ENCODE measurements at places on chromosomes 11 and 22.

- no peaks in the 10 kb centered on the region for H3K36me3 ChIP-seq
- peaks cover 6% of the 10 kb centered on the region for H3K4me1 ChIP-seq
- peaks cover 32% of the 10 kb centered on the region for H3K27me3 ChIP-seq
These were observed 2.8 kb downstream of the HMOX1 start for GRCh38 chr22:35383679-35384071.

- H3K36me3 ChIP-seq, result no peaks in the 10 kb centered on the region
- H3K4me1 ChIP-seq, result no peaks in the 10 kb centered on the region
- no peak overlapping the region for H3K4me3 ChIP-seq
- H3K27ac ChIP-seq, result no peak overlapping the region
These were observed 21.4 kb upstream of the DKK3 start for GRCh38 chr11:12029738-12030363.

- H3K36me3 ChIP-seq, result no peaks in the 10 kb centered on the region
- no peak overlapping the region for H3K4me3 ChIP-seq
- no peak for DNase-seq
- peaks cover 12% of the 10 kb centered on the region for H3K4me1 ChIP-seq
- H3K27me3 ChIP-seq, result peaks cover 12% of the 10 kb centered on the region
- no peak overlapping the region for H3K27ac ChIP-seq
These were observed 38.1 kb upstream of the ARL14EP start for GRCh38 chr11:30284836-30285235.

DNA sequence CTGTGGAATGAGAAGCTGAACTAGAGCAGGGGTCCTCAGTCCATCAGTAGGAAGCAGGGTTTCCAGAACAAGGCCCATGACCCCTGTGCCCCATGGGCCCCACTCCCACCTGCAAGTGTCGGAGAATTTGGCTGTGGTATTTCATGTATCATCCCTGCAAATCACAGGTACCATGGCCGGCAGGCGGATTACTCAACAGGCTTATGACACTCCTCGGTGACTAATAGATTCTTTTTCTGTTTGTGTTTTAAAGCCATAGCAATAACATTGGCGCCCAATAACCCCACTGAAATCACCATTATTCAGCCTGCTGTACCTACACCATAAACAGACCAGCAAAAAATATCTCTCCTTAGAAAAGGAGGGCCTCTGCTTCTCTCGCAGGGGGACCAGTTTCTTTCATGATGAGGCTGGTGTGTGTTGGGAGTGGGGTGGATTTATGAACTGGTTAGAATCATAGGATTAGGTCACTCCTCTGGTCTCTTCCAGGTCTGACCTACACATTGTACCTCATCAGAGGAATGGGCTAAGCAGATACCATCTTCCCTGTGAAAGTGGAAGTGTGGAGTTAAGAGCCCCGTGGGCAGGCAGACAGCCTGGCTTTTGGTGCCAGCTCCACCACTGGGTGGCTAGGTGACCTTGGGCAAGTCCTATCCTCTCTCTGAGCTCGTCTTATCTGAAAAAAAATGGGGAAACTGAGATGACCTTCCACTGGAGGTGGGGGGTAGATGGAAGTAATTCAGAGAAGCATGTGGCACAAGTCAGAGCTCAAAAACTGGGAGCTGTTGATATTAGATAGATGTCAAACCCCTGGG is 60.2 kb upstream of the WNT11 start:
- no peaks in the 10 kb centered on the region for H3K36me3 ChIP-seq
- no peak overlapping the region for H3K27ac ChIP-seq
- H3K27me3 ChIP-seq, result peaks cover 7% of the 10 kb centered on the region

GRCh38 chr11:42319921-42320320 is 860.5 kb upstream of the LRRC4C start:
- H3K27me3 ChIP-seq, result no peaks in the 10 kb centered on the region
- no peaks in the 10 kb centered on the region for H3K4me1 ChIP-seq
- no peak overlapping the region for H3K27ac ChIP-seq
- no peak overlapping the region for H3K4me3 ChIP-seq
- H3K36me3 ChIP-seq, result no peaks in the 10 kb centered on the region
- no peak for DNase-seq

DNA sequence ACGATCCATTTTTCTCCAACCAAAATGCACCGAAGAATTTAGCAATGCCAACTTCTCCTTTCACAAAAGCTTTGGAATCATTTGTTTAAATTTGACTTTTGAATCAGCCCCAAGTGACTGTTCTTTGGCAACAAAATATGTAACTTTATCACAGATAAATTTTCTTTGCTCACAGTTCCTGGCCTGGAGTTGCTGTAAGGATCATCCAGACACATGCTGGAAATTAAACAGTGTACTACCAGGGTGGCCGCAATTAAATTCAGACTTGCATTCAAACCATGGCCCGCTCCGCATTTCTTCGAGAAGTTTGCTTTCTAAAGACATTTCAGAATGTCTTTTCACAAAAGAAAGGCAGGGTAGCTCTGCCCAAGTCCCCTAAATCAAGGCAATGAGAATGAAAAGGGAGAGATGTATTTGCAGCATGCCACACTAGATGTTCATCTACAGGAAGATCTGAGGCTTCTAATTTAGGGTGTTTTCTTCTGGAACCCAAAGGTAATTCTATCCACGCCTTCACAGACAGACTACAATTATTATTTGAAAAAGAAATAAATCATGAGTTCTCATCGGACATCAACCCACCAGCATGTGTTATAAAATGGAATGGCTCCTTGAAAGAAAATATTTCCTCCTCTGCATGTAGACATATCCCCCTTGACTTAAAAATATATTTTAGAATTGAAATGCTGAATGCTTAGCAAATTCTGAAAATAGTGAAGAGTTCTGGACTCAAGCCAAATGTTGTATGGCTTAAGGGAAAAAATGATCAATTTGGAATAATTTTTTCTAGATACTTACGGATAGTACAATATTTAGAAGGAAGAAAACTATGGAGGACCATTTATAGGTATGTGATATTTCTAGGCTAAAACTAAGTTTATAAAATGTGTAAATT is 189.7 kb upstream of the BLID start:
- no peaks in the 10 kb centered on the region for H3K36me3 ChIP-seq
- no peak overlapping the region for H3K4me3 ChIP-seq
- H3K4me1 ChIP-seq, result no peaks in the 10 kb centered on the region
- DNase-seq, result no peak

DNA sequence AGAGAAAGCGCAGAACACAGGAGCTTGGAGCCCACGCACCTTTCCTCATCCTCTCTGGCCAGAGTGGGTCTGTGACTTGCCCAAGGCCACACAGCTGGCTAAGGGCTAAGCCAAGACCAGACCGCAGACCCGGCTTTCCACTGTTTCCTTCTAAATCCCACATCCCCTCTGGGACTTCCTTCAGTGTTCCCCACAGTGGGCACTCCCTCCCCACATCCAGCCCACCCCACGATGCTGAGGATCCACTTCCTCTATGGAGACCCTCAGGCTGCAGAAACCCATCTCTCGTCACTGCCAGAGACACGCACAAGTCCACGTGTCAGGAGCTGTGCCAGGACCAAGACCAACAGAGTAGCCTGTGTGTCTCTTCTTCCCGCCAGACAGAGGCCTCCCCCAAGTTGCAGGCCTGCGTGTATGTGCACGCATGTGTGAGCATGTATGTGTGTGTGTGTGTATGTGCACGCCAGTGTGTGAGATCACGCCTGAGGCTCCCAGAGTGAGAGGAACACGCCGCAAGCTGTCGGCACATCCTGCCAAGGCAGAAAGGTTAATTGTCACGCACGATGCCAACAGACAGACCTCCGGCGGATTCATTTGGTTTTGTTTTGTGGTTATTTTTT is 21.6 kb downstream of the PDGFB start:
- no peaks in the 10 kb centered on the region for H3K36me3 ChIP-seq
- no peak for DNase-seq
- no peak overlapping the region for H3K27ac ChIP-seq
- peaks cover 18% of the 10 kb centered on the region for H3K27me3 ChIP-seq

DNA sequence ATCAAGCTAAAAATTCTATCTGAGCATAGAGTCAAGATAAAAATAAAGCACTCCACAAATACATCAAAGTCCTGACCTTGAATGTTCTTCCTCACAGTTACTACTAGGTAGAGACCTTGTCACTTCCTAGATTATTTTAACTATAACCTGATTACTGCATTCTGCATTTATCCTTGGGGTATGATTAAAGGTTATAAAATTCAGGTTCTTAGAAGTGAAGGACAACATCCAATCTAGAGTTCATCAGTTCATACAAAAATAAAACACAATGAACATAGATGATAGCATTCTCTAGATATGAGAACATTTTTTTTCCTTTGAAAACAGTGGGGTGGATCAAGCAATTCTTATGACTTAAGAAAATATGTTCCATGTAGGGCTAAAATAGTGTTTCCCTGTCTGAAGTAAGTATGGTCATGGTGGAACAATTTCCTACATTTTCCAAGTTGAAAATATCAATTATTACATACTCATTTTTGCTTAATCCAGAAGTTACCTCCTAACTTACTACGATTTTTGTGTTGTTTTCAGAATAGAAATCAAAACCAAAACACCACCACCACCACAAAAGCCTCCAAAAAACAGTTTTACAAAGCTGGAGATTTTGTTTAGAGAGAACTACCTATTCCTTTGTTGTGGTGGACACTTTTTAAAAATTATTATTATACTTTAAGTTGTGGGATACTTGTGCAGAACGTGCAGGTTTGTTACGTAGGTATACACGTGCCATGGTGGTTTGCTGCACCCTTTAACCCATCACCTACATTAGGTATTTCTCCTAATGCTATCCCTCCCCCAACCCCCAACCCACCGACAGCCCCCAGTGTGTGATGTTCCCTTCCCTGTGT is 112.0 kb upstream of the DDI1 start:
- no peak for DNase-seq
- H3K27ac ChIP-seq, result no peak overlapping the region
- no peaks in the 10 kb centered on the region for H3K4me1 ChIP-seq
- H3K4me3 ChIP-seq, result no peak overlapping the region
- no peaks in the 10 kb centered on the region for H3K27me3 ChIP-seq
- no peaks in the 10 kb centered on the region for H3K36me3 ChIP-seq

GRCh38 chr11:2581931-2582350 is 117.9 kb downstream of the KCNQ1OT1 start:
- H3K27ac ChIP-seq, result no peak overlapping the region
- H3K27me3 ChIP-seq, result no peaks in the 10 kb centered on the region
- H3K36me3 ChIP-seq, result no peaks in the 10 kb centered on the region
- H3K4me1 ChIP-seq, result no peaks in the 10 kb centered on the region
- DNase-seq, result no peak
- no peak overlapping the region for H3K4me3 ChIP-seq
